Brain microvascular endothelial cell (primary cell): ENCODE measurements at places on chromosomes 1 and 21.

DNA sequence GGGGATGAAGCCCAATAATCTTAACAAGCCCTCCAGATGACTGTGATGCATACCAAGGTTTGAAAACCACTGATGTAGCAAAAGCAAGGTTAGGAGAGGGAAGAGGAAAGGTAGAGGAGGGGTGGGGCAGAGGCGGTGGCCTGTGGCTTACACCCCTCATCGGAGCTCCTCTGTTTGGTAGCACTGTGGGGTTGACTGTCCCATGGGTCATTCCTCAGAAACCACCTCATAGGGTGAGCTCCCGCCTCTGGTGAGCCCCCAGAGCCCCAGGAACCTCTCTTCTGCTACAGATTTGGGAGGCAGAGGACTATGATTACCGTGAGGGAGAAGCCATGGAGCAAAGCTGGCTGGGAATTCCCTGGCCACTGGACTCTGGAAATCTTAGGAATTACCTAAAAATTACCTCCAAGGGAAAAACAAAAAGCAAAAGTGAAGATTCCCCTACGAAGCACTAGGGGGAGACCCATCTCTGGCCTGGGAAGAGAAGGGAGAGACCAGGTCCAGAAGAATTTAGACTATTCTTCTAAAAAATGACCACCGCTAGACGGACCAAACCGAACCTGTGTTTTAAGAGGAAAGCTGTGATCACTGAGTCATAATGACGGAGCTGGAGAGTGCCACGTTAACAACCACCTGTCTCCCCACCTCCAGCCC lies 1.5 kb upstream of the RASSF5 start:
- no peak for DNase-seq

- DNase-seq: peak; percentile 53
Measured at GRCh38 chr1:54791880-54792522, 9.1 kb downstream of the TTC22 start.

- DNase-seq: no peak
Measured at GRCh38 chr1:236149696-236150228, 7.4 kb downstream of the GPR137B start.

DNA sequence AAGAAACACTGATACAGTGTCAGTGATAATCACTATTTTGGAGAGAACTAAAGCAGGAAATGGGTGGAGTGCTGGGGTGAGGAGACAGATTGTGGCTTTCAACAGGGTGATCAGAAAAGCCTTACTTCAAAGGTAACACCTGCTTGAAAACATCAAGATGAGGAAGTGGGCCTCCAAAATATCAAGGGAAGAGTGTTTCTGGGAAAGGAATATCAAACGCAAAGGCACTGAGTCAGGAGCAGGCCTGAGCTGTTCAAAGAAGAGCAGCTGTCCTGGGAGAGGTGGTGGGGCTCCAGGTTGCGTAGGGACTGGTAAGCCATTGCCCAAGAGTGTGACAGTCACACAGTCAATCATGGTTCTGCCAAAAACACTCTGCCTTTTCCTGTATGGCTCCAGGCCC lies 47.1 kb upstream of the ATP1A1 start:
- DNase-seq: no peak

DNA sequence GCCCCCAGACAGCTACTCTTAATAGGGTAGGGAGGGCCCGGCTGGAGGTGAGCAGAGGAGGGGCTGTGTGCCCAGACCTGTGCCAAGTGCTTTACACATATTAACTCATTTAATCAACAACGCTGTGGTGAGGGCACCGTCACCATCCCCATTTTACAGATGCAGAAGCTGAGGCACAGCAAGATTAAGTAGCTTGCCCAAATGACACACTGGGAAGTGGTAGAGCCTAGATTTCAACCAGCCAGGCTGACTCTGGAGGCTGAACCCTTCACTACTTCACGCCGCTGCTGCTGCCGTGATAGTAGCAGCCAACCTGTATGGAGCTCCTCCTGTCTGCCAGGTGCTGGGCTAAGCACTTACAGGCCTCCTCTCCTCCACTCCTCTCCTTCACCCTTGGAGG lies 127.2 kb downstream of the PTPRU start:
- DNase-seq: no peak

DNA sequence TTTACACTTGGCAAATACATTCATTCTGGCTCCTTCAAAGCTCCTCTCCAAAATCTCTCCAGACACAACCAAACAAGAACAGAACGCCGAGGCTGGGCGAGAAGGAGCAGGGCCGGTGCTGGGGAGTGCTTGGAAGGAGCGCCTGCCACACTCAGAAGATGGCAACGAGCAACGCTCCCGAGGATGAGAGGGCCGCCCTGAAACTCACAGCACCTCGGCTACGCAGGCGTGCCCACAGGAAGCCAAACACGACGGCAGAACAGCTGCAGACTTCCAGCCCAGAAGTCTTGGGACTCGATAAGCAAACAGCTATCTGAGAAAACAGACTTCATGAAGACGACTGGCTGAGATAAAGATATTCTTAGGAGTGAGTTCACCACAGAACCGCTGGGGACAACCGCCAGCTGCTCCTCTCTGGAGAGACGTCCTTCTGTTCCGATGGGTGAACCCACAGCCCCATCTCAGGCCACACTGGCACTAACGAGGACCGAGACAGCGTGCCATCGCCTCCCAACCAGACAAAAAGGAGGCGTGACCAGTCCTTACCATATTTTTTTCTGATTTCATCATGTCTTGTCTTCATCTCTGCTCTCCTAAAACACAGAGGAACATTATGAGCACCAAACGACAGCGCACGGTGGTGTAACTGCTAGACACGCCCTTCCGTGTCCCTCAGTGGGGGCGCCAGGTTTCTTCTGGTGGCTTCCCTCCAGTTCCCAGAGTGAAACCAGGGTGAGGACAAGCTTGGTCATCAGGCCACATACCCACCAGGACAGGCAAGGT lies 18.6 kb downstream of the PTTG1IP start:
- no peak for DNase-seq

DNA sequence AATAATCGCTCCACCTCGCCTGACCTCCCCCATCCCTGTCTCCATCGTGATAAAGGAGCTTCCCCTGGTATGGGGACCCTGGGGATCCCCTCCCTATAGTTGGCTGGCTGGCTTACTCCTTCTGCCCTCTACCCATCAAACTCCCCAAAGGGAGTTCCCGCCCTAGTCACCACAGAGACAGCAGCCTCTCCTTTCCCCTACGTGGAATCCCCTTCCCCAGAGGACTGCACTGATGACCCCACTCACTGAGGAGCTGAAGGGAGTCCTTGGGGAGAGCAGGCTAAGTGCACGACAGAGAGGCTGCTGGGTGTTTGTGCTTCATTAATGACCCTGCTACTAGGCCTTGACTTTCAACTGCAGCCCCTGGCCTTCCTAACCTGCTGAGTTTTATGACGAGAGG lies 1.9 kb downstream of the CADM3 start:
- no peak for DNase-seq
